Mesenchymal stem cell (in vitro differentiated cells and primary cell): ENCODE measurements at places on chromosomes 16 and 17.

- peak overlapping the region; percentile 98 for H3K4me3 ChIP-seq
- H3K27ac ChIP-seq: peak overlapping the region; percentile 28
- H3K4me1 ChIP-seq: peaks cover 3% of the 10 kb centered on the region
Observed at GRCh38 chr17:57086069-57086930, 1.3 kb downstream of the AKAP1 start.

DNA sequence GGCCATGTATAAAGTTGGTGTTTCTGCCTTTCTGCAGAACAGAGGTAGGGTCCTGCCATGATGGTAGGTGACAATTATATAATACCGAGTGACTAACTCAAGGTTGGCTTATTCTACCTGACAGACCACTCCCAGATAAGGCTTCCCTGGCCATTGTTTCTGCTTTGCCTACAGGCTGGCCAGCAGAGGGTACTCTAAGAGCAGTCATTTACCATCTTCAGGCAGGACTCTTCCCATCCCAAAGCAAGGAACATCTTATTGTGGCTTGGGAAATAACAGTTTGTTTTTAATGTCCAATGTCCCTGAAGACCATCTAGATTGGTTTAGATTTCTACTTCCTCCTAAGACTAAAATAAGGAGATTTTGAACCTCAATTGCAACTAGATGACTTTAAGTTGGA, 74.1 kb downstream of the SNX11 start:
- no peak overlapping the region for H3K27ac ChIP-seq
- H3K4me3 ChIP-seq: no peak overlapping the region
- H3K36me3 ChIP-seq: no peaks in the 10 kb centered on the region
- peaks cover 66% of the 10 kb centered on the region for H3K27me3 ChIP-seq
- peaks cover 2% of the 10 kb centered on the region for H3K4me1 ChIP-seq
- DNase-seq: peak; percentile 50

- H3K27ac ChIP-seq: no peak overlapping the region
- H3K4me1 ChIP-seq: peaks cover 2% of the 10 kb centered on the region
- H3K36me3 ChIP-seq: no peaks in the 10 kb centered on the region
- no peaks in the 10 kb centered on the region for H3K27me3 ChIP-seq
- no peak overlapping the region for H3K4me3 ChIP-seq
- DNase-seq: no peak
Observed at GRCh38 chr17:15928286-15928785, 16.6 kb upstream of the ADORA2B start.

DNA sequence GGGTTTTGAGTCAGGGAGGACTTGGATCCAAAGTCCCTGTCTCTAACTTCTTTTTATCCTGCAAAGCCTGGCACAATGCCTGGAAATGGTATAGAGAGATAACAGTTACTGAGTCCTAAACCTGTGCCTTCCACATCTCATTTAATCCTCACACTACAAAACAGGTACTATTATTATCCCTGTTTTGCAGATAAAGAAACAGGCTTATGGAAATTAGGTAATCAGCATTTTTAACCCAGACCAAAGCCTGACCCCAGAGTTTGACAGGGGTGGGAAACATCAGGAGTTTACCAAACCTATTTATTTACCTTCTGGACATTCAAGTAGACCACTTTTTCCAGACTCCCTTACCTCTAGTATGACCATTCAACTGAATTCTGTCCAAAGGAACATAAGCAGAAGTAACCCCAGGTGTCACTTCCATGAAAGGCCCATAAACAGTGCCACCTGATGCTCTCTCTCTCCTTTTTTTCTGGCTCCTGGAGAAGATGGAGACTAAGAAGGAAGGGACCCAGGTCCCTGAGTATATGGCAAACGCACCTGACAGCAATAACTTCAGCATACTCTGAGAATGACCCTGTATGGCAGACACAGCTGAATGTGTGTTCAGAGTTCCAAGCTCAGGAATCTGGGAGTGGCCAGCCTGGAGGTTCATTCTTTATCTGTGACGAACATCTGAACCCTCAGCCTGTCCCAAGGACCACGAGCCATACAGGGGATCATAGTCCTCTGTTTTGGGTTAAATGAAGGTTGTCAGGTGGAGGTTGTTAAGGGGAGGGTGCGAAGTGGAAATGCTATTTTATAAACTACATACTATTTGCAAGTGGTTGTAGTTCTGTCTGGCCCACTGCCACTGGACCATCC, 62.7 kb downstream of the HLF start:
- H3K27ac ChIP-seq: no peak overlapping the region
- no peaks in the 10 kb centered on the region for H3K36me3 ChIP-seq
- H3K4me3 ChIP-seq: no peak overlapping the region
- H3K27me3 ChIP-seq: no peaks in the 10 kb centered on the region
